ENCODE measurements at places on chromosomes 5 and 9.

DNA sequence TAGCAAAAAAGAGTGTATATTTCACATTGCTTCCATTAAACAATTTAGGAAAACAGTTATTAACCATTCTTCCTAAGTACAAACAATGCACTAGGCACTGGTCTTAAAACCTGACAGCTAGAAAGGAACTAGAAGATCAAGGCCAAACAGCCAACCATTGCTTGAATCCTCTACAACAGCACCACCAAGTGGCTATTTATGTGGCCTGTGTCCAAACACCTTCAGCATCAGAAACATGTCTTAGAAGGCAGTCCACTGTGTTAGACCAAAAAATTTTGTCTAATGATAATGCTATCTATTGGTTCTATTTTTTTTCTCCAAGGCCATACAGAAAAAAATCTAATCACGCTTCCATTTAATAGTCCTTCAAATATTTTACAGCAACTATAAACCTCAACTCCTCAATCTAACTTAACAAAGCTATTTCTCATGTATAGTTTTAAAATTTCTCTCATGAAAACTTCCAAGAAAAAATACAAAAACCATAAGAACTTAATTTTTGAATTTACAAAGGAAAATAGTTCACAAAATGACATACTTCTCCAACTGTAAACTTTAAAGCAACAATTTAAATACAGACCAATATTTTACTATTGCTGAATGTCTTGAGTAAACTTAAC, 36.1 kb downstream of the CAAP1 start:
- no peak for DNase-seq

- DNase-seq: no peak
Observed at GRCh38 chr9:95857896-95858295, 17.6 kb upstream of the ERCC6L2 start.

- no peak for DNase-seq
Observed at GRCh38 chr5:154087260-154087659, 48.5 kb downstream of the MFAP3 start.

DNA sequence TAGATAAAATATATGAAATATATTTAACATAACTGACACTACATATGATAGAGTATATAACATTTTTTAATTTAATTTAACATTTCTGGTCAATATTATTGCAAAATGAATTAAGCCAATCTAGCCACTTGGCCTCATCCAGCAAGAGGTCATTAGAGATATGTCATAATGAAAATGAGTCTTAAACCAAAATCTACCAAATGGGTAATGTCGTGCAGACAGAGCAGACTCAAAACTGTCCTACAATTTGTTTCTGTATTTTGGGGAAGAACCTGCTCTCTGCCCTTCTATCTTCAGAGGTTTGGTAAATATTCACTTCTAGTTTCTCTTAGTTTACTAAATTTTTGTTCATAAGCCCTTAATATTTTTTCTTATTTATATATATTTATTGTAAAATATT, 61.4 kb downstream of the ARHGEF28 start:
- DNase-seq: no peak

GRCh38 chr5:172843825-172844576, 9.9 kb downstream of the ERGIC1 start:
- no peak for DNase-seq

DNA sequence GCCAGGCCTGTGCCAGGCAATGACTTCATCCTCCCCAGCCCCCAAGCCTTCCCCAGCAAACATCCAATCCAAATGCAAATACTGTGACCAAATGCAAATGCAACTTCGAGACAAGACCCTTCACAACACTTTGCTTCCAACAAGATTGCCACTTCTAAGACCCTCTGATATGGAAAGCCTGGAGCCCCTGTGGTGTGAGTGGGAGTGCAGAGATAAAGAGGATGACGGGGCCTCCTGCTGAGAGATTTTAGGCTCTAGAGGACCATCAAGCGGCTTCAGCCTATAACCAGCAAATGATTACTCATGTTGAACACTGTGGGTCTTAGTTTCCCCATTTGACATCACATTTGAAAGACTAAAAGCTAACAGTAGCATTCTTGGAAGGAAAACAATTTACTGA, 46.6 kb upstream of the GABRP start:
- no peak for DNase-seq

DNA sequence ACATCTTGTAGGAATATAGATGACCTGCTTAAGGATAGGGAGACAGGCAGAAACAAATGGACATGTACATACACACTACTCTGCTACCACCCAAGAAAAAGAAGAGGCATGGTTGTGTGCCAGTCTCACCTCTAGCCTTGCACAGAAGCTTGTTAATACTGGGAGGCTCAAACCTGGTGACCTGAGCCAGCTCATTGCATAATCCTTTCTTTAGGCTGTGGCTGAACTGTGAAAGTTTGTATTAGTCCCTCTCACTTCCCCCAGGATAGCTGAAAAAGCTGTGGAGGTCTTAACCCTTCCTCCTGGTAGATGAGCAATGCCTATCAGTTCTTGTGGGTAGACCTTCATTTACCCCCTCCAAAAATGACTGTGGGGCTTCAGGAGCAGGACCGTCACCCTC, 28.7 kb downstream of the TPD52L3 start:
- no peak for DNase-seq

DNA sequence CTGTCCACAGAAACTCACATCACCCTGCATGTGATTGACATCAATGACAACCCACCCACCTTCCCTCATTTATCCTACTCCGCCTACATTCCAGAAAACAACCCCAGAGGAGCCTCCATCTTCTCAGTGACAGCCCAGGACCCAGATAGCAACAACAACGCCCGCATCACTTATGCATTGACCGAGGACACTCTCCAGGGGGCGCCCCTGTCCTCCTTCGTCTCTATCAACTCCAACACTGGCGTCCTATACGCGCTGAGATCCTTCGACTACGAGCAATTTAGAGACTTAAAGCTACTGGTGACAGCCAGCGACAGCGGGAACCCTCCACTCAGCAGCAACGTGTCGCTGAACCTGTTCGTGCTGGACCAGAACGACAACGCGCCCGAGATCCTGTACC, 1.7 kb downstream of the PCDHGA3 start:
- DNase-seq: no peak

DNA sequence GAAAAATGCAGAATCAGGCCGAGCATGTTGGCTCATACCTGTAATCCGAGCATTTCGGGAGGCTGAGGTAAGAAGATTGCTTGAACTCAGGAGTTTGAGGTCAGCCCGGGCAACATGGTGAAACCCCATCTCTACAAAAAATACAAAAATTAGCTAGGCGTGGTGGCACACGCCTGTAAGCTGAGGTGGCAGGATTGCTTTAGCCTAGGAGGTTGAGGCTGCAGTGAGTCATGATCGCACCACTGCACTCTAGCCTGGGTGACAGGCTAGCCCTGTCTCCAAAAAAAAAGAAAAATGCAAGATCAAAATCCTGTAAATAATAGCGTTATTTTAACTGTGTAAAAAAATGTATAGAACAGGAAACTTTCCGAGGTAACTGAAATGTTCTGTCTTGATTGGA, 39.4 kb downstream of the RNF44 start:
- no peak for DNase-seq

DNA sequence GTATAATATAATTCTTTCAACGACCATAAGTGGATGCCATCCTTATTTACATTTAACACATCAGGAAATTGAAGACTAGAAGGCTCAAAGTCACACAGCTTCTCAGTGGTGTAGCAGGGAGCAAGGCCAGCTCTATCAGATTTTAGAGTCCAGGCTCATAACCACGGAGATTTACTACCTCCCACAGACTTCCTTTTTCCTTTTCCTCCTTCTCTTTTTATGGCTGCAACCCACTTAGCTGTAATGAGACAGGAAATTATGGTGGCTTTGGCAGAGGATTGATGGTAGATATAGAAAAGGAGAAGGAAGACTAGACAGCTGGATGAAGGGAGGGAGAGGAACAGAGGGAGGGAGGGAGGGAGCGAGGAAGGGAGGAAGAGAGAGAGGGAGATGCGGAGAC, 47.4 kb downstream of the SPEF2 start:
- no peak for DNase-seq

GRCh38 chr5:93303291-93303691, 277.7 kb downstream of the NR2F1-AS1 start:
- no peak for DNase-seq

DNA sequence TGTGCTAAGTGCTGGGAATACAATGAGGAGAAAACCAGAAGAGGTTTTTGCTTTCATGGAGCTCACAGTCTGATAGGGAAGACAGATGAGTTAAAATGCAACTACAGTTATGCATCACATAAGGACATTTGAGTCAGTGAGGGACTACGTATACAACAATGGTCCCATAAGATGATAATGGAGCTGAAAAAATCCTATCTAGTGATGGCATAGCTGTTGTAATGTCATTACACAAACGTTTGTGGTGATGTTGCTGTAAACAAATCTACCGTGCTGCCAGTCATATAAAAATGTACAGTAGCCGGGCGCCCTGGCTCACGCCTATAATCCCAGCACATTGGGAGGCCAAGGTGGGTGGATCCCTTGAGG, 110.1 kb upstream of the RAD23B start:
- no peak for DNase-seq

GRCh38 chr5:33509036-33509435, 68.3 kb downstream of the TARS1 start:
- DNase-seq: no peak

DNA sequence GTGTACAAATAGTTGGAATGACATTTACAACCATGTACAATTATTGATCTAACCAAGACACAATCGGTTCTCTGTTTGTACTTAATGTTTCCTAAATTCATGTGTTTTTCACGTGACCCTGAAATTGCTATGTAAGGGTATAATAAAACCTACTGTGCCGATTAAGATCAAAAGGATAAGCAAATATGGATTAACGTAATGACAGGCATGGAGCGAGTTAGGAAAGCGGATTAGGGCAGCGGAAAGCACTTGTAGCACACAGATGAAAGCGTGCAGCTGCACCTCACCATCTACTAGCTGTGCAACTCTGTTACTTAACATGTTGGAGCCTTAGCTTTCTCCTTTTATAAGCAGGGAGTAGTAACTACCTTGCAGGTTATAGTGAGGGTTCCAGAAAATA, 38.3 kb upstream of the ZFYVE16 start:
- DNase-seq: no peak

- no peak for DNase-seq
Observed at GRCh38 chr5:109125755-109126429, 283.9 kb downstream of the PJA2 start.

DNA sequence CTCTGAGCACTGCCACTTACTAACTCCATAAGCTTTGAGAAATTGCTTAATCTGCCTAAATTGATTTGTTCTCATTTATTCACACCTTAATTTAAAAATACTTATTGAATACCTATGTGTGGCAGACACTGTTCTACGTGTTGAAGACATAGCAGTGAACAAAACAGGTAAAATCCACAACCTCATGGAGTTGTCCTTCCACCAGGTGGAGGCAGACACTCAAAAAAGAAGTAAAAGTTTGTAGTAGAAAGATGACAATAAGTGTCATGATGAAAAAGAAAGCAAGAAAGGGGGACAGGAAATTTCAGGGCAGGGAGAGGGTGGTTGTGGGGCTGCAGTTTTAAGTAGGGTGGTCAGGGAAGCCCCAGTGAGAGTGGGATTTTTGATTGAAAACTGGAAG, 94.9 kb downstream of the SREK1 start:
- DNase-seq: no peak

GRCh38 chr9:82223442-82223841, 234.9 kb downstream of the SPATA31D1 start:
- DNase-seq: no peak

Data from stimulated activated CD4-positive, alpha-beta T cell treated with anti-CD3 and anti-CD28 coated beads, TNF-alpha, amount 100 ng/mL, for 4 hours (primary cell).